Stimulated activated CD4-positive, alpha-beta T cell treated with anti-CD3 and anti-CD28 coated beads, Interleukin-1b, Interleukin-23, amount 100 ng/mL, for 48 hours (primary cell): ENCODE measurements at places on chromosomes 4 and X.

- DNase-seq, result no peak
Observed at GRCh38 chrX:69027181-69028005, 137.9 kb downstream of the PJA1 start.

GRCh38 chr4:83393908-83394307 is 59.3 kb upstream of the HPSE start:
- DNase-seq, result no peak

- DNase-seq, result no peak
Observed at GRCh38 chr4:115852767-115853091, 739.3 kb upstream of the NDST4 start.

DNA sequence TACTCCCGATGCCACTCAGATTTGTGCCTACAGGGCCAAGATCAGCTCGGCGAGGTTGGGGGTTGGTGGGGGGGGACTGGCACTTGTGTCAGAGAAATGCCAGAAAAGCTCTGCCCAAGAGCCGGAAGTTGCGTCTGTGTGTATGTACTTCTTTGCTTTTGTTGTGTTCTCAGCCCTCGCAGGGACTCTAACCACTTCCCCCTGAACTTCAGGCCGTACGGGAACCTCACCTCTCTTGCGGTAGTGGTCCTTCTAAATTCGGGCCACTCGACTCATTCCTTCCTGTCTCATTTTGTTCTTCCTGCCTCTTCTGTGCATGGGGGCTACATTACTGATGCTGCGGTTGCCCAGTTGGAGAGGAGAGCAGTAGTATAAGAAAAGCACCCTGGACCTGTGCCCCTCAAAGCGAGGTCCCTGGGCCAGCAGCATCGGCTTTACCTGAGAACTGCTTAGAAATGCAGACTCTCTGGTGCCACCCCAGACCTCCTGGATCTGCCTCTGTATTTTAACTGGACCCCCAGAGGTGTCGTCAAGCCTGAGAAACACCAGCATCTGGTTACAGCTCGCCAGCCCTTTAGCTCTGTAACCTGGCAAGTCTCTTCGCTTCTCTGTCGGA is 146.3 kb upstream of the RPS6KA3 start:
- DNase-seq, result peak; percentile 25

DNA sequence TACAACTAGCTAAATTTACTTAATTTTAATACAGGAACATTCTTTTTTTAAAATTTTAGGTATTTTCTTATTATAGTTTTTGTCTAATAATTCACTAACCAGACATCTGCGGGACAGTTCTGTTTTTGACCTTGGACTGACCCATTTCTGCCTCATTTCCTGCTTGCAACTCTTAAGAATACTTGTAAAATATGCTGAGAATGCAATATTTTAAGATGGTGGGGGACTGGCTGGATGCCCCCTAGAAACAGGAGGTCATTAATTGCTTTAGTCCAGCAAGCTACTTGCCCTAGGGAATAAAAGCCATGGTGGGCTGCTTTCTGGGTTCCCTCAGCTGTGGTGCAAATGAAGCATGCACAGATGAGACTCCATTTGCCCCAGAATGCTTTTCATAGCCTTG is 2348.4 kb downstream of the PCDH7 start:
- no peak for DNase-seq

- DNase-seq, result no peak
Observed at GRCh38 chr4:140157341-140157740, 3.4 kb upstream of the MAML3 start.

- DNase-seq, result no peak
Observed at GRCh38 chr4:120829113-120829831, 93.3 kb downstream of the PRDM5 start.

- no peak for DNase-seq
Observed at GRCh38 chr4:132642016-132642817, 506.9 kb upstream of the PCDH10 start.
